ENCODE measurements at places on chromosomes 5 and 9. TPM values are rescaled to one million over a fixed set of nuclear protein-coding genes. Genes with fewer than 3 reads are reported as not detected.

Gene SOWAHA
- polyA plus RNA-seq = not detected

Gene PPP3R2
- not detected for polyA plus RNA-seq

Gene TRIM41
- 28.2 TPM for polyA plus RNA-seq

Gene UBE2QL1
- 0.19 TPM for polyA plus RNA-seq

Gene CORO2A
- 7.4 TPM for polyA plus RNA-seq

Gene IFNB1
- not detected for polyA plus RNA-seq

DNA sequence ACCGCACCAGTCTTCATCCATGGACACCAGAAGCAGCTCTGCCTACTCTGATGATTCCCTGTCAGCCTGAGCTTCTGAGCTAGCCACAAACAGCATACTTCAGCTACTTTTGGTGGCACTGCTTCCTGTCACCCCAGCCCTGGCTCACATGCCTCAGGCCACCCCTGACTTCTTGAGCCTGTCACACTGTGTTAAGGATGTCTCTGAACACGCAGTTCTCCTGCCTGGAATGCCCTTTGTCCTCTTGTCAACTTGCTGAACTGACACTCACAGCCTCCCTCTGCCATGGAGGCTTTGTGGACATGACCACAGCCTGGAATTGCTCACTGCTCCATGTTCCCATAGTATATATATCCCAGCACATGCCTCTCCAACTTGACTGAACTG is 7.2 kb downstream of the MACROH2A1 start:
- no peak for DNase-seq

GRCh38 chr9:91067306-91067860 is 265.8 kb downstream of the SYK start:
- no peak for DNase-seq

DNA sequence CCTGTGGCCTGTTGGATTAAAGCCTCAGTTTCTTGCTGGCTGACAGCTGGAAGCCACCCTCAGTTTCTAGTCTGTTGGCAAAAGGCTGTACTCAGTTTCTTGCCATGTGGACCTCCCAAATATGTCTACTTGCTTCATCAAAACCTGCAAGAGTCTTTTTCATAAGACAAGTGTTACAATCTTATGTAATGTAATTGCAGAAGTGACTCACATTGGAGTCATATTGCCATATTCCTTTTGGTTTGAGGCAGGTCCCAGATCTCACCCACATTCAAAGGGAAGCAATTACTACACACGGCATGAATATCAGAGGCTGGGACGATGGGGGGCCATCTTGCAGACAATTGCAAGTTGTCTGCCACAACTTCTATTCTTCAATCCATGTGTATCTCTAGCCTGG is 286.7 kb upstream of the IL12B start:
- DNase-seq = no peak

DNA sequence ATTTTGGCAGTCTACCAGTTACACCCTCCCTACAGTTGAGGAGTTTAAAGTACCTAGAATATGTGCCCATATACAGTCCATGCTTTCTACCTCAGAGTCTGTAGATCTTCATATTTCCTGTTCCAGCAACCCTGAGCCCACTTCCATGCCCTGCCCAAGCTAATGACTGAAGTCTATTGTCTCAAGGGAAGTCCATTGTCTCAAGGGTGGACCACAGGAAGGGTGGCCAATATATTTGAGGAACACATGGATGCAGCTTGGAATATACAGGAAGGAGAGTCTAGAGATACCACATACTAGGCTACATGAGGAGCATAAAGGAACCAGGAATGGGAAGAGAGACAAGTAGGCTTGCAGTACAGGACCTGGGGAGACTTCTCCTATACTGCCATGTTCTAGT is 274.4 kb downstream of the FER start:
- DNase-seq = no peak

DNA sequence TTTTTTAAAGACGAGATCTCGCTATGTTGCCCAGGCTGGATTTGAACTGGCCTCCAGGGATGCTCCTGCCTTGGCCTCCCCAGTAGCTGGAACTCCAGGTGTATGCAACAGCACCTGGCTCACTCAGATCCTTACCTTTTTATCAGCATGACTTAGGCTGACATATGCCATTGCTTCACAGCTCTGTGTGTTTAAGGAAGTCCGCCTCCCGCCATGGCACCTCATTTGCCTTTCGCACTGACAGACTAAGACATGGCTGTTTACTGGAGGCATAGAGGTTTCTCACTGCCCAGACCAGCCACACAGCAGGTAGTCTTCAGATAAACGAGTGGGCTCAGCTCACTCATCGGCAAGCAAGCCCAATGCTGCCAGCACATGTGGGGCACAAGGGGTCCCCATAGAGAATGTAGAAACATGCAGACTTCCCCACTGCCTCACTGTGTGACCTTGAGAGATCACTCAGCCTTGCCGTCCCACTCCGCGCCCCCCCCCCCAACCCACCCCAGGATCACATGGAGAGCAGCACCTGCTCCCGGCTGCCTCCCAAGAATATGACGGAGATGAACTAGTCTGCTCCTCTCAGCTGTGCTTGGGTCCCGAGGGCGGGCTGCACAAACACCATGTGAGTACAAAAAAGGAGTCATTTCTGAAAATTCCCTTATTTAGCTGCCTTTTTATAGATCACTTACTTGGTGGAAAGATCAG is 62.8 kb downstream of the DCP2 start:
- no peak for DNase-seq

GRCh38 chr5:125375143-125375542 is 628.7 kb upstream of the ZNF608 start:
- no peak for DNase-seq

DNA sequence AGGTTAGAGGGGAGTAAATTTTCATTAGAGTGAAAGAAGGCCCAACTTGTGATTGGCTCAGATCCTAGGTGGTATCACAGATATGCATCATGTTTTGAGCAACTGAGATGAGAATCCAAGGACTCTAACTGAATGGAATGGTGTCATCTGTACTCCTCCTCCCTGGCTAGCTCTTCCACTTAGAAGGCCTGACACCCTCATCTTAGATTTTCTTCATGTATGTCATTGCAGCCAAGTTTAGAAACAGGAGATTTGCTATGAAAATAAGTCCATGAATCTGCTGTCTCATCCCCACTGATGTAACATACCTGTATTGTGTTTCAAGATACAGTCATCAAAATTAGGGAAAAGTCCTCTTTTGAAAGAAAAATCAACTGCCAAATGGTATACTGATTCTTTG is 54.4 kb downstream of the ITGA1 start:
- DNase-seq = no peak

- no peak for DNase-seq
Measured at GRCh38 chr9:94866770-94867169, 140.3 kb downstream of the AOPEP start.

GRCh38 chr9:131997779-131998178 is 81.9 kb downstream of the MED27 start:
- DNase-seq = peak; percentile 54

DNA sequence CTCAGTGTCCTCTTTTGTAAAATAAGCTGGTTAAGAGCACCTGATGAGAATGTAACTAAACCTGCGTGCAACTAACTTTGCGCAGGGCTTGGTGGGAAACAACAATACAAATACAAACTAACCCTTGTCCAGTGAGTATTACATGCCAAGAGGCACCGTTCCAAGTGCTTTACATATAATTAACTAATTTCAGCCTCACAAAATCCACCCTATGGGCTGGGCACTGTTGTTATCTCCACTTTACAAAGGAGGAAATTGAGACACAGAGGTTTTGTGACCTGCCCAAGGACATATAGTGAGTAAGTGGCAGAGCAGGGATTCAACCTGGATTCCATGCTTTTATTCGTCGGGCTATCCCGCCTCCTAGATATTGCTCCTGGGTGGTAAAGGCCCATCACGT is 26.2 kb upstream of the TNIP1 start:
- no peak for DNase-seq

DNA sequence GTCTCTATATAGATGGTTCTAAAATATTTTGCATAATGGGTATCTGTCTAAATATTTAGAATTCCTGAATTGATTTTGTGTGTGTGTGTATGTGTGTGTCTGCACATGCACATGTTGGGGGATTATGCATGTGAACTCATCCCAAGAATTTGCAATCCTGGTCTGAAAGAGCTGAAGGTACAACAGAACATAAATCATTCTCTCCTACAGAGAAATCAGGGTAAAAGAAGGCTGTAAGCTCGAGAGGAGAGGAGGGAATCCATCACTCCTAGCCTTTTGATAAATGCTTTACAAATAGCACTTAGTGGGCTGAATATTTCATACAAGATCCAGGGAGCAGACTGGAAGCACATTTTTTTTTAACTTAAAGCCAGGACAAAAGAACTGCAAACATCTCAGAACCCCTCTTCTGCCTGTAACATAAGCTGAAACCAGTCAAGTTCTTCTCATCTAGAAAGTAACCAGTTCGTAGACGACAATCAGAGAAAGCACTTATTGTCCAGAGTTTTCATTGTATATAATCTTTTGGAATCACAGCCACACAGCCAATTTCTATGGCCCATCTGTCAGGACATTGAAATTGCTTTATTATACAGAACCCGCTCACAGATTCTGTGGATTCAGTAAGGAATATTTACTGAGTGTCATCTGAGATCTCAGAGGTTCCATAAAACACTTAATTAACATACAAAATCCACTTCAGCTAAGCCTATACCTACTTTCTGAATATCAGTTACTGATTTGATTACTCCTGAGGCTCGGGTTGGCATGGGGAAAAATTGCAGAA is 541.4 kb upstream of the ZNF462 start:
- no peak for DNase-seq

- no peak for DNase-seq
Measured at GRCh38 chr5:78890667-78891379, 94.3 kb downstream of the ARSB start.

DNA sequence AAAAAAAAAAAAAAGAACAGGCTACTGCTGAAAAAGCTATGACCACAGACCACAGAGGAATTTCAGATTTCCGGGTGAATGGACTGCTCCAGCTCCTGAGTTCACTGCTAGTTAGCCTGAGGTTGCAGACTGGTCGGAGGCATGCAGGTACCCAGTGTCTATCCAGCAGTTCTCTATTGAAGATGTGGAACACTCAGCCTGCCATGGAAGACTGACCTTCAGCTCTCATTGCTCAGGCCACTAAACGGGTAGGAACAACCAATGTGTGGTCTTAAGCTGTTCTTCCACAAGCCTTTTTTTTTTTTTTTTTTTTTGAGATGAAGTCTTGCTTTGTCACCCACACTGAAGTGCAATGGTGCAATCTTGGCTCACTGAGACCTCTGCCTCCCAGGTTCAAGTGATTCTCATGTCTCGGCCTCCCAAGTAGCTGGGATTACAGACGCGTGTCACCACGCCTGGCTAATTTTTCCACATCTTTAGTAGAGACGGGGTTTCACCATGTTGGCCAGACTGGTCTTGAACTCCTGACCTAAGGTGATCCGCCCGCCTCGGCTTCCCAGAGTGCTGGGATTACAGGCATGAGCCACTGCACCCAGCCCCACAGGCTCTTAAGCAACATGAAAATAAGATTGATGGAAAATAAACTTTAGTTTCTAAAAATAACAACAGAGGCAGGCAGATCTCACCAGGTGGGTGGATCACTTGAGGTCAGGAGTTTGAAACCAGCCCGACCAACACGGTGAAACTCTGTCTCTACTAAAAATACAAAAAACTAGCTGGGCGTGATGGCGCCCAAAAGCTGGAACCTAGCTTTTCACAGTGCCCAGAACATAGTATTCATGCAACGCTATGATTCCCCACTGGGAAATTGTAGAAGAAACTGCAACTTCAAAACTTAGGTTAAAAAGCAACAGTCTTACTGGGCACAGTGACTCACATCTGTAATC is 20.0 kb upstream of the NPM1 start:
- DNase-seq = no peak

GRCh38 chr5:134451936-134452505 is 40.3 kb upstream of the CDKN2AIPNL start:
- no peak for DNase-seq

GRCh38 chr5:159324102-159324755 is 6.1 kb downstream of the IL12B start:
- no peak for DNase-seq

GRCh38 chr9:75169623-75170022 is 81.3 kb downstream of the OSTF1 start:
- no peak for DNase-seq

- DNase-seq = no peak
Measured at GRCh38 chr5:152634586-152634985, 229.5 kb upstream of the NMUR2 start.

DNA sequence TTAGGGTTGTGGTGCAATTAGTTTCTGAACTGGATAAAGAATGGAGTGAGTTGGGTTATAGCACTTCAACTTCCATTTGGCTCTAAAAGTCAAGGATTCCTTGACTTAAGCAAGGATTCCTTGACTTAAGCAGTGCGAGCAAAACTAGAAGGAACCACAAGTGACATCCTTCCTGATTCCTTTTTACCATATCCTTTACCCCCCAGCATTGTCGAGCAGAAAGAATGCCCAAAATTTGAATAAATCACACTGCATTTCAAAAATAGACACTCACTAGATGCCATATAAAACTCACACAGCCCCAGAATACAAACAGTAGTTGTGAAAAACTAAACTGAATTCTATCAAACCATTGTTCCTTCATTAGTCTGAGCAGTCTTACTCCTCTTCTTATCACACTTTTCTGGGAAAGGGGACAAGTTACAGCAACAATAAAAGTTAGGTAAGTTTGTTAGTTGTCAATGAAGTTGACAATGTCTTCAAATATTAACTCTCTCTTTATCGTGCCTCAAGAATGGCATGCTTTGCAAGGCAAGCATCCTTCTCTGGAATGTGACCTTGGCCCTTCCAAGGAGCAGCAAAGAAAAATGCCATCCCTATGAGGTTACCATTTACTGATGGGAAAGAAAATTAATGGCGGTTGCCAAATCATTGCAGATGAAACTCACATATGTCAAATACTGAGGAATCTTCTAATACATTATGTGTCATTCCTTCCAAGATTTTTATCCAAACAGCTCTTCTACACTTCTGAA is 273.3 kb upstream of the ANKRD55 start:
- DNase-seq = no peak

DNA sequence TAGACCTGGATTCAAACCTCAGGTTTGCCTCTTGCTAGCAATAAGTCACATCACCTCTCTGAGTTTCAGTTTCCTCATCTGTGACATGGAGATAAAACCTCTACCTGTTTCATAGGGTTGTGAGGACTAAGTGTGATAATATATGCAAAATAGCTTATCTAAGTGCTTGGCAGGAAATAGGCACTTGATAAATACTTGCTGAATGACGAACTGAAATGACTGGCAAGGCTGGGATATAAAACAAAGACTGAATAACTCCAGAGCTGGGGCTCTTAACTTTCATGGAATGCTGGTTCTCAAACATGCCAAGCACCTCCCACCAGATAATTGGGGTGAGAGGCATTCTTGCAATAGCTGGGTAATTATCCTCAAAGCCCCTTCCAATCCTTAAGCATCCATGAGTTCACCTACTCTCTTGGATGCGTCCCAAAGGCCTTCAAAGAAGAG is 87.6 kb downstream of the ADRB2 start:
- DNase-seq = peak; percentile 41

- peak; percentile 17 for DNase-seq
Measured at GRCh38 chr5:109656829-109657228, 32.9 kb upstream of the MAN2A1 start.

GRCh38 chr9:111106202-111106601 is 67.9 kb upstream of the LPAR1 start:
- DNase-seq = no peak

Data from right lung (tissue), 10 donors.